ENCODE measurements at places on chromosomes 7 and 10.

DNA sequence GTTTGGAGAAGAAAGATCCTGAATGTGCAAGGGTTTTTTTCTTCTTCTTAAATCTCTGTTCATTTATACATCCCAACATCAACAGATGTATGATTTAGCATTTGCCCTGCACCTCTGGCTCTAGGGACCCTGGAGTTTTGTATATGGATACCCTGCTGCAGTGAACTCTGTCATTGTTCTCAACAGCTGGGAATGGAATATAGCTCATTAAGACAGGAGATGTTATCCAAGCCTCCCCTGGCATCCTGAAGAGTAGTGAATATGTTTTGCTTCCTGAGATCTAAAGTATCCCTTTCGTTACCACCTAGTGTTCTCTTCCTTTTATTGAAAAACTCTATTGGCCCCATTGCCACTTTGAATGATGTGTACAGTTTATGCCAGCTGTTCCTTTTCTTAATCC, 275.9 kb downstream of the EXOC4 start:
- DNase-seq: no peak

DNA sequence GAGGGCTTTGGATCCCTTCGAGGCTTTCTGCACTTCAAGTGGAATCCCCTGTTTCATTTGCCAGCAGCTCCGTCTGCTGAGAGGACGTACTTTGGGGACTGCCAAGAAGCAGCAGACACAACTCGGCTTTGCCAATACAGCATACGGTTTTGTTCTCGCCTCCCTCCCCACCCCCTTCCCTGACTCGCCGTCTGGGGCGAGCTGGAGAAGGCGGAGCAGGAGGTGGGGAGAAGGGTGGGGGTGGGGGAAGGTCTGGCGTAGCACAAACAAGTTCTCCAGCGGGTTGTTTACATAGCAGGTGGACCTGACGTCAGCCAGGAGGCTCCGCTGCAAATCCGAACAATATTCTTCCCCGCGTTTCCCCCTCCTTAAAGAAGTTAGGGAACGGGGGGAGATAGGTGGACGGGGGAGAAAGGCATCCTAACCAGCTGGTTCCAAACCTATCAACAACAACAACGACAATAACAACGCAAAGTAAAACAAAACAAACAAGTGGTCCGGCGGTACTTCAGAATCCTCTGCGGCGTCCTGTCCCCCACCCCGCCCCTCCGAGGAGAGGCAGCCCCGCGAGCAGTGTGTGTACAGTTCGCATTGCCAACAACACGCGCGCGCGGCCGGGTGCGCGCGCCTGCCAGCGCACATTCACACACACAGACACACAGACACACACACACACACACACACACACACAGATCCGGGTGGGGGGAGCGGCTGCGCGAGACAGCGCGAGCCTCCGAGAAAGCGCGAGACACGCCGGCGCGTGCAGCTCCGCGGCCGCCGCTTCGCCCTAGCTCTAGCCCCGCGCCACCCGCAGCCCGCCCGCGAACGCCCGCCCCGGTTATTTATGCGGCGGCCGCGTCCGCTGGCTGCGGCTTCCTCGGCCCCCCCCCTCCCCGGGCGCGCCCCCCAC, 167.0 kb upstream of the PPP1R3A start:
- peak; percentile 98 for DNase-seq

GRCh38 chr10:4543938-4544533, 282.0 kb upstream of the AKR1E2 start:
- DNase-seq: peak; percentile 9

GRCh38 chr10:30386801-30387588, 37.9 kb upstream of the MTPAP start:
- peak; percentile 42 for DNase-seq

- no peak for DNase-seq
Observed at GRCh38 chr10:35843524-35844181, 201.6 kb upstream of the FZD8 start.

All from RPMI8226 (cell line).